ENCODE measurements at places on chromosomes 3 and 15. TPM values are rescaled to one million over a fixed set of nuclear protein-coding genes. Genes with fewer than 3 reads are reported as not detected.

GRCh38 chr15:100533886-100534285 lies 5.1 kb upstream of the CERS3 start:
- no peak overlapping the region for H3K27ac ChIP-seq
- DNase-seq, result no peak
- peaks cover 3% of the 10 kb centered on the region for H3K36me3 ChIP-seq

DNA sequence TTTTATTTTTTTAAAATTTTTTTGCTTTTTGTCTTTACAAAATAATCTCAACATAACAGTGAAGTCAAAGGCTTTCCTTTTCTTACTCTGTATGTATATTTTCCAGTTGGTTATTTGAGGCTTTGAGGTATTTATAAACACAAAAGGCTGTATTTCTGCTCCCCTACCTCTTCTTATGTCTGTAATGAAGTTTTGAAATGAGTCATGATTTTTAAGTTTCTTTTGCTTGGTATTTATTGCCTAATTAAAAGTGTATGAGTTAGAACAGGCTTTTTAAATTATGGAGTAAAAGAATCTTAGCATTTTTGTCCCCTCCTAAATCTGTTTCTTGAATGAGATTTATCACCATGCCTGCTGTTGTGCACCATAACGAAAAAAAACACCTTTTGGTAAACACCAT lies 66.0 kb downstream of the DCUN1D1 start:
- no peaks in the 10 kb centered on the region for H3K27me3 ChIP-seq
- peaks cover 55% of the 10 kb centered on the region for H3K4me1 ChIP-seq
- peak overlapping the region; percentile 80 for H3K27ac ChIP-seq
- peak overlapping the region; percentile 72 for H3K4me3 ChIP-seq

- H3K36me3 ChIP-seq, result no peaks in the 10 kb centered on the region
- no peaks in the 10 kb centered on the region for H3K4me1 ChIP-seq
- no peak for DNase-seq
- no peak overlapping the region for H3K4me3 ChIP-seq
- H3K27me3 ChIP-seq, result no peaks in the 10 kb centered on the region
Observed at GRCh38 chr3:54228806-54229205, 106.5 kb downstream of the CACNA2D3 start.

- H3K27me3 ChIP-seq, result peaks cover 3% of the 10 kb centered on the region
- H3K36me3 ChIP-seq, result no peaks in the 10 kb centered on the region
- no peak for DNase-seq
- H3K4me1 ChIP-seq, result no peaks in the 10 kb centered on the region
Observed at GRCh38 chr15:31930967-31931366, 99.3 kb upstream of the CHRNA7 start.

- H3K27ac ChIP-seq, result peak within 1 kb of the TSS; percentile 75
- H3K4me1 ChIP-seq, result peaks cover 15% of the 10 kb centered on the region
- H3K27me3 ChIP-seq, result peaks cover 50% of the 10 kb centered on the region
- peak within 1 kb of the TSS; percentile 84 for H3K4me3 ChIP-seq
- peaks cover 3% of the 10 kb centered on the region for H3K36me3 ChIP-seq
Observed at GRCh38 chr15:39919748-39920509, at the start of gene GPR176. GPR176 (minus strand) TSS chr15:39920266; CDS start chr15:39920026, 240 bp downstream.

DNA sequence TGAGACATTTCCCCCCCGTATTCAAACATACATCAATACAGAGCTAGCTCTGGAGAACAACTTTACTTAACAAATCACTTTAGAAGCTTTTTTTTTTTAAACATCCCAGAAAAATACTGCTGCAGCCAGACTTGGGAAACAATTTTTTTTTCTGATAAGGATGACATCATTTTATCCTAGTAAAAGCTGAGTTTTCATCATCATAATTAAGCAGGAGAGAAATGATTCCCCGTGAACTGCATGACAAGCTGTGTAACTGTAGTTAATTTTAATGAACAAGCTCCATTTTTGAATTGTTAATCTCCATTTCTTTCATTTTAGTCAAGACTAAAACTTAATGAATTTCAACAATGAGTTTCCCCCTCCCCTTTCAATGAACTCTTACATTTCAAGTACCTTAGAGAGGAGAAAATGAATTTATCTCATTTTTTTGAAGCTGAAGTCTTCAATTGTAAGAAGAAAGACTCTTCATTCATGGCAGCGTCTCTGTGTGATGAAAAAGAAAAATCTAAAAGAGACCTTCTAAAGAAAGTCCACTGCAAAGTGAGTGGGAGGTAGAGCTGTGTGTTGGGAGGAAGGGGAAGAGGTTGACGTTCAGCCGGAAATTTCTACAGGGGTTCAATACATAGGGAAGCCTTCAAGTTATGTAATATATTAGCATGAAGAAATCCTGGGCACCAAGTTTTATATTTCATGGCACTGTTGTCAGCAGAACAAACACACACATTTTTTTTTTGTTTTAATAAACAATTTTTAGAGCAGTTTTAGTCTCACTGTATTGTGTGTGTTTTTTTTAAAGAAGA lies 31.7 kb downstream of the HES1 start:
- no peak overlapping the region for H3K27ac ChIP-seq
- no peak overlapping the region for H3K4me3 ChIP-seq
- H3K36me3 ChIP-seq, result no peaks in the 10 kb centered on the region
- H3K4me1 ChIP-seq, result no peaks in the 10 kb centered on the region
- DNase-seq, result no peak

- DNase-seq, result peak; percentile 48
- H3K4me3 ChIP-seq, result peak overlapping the region; percentile 71
- peaks cover 69% of the 10 kb centered on the region for H3K27me3 ChIP-seq
- peaks cover 3% of the 10 kb centered on the region for H3K36me3 ChIP-seq
Observed at GRCh38 chr3:158106766-158107471, 699 bp upstream of the SHOX2 start.

GRCh38 chr3:30644615-30645014 lies 38.2 kb downstream of the TGFBR2 start:
- H3K27ac ChIP-seq, result peak overlapping the region; percentile 95
- peak overlapping the region; percentile 76 for H3K4me3 ChIP-seq
- H3K36me3 ChIP-seq, result peaks cover 38% of the 10 kb centered on the region
- peaks cover 90% of the 10 kb centered on the region for H3K4me1 ChIP-seq

- DNase-seq, result no peak
- peaks cover 69% of the 10 kb centered on the region for H3K4me1 ChIP-seq
- H3K36me3 ChIP-seq, result peaks cover 54% of the 10 kb centered on the region
- peak overlapping the region; percentile 93 for H3K27ac ChIP-seq
Observed at GRCh38 chr3:98551754-98552153, 20.0 kb downstream of the GPR15 start.

The PRR20G gene
- not detected for total RNA-seq

GRCh38 chr3:32709346-32709745 lies 24.4 kb downstream of the CNOT10 start:
- no peaks in the 10 kb centered on the region for H3K27me3 ChIP-seq
- peaks cover 24% of the 10 kb centered on the region for H3K4me1 ChIP-seq
- no peak overlapping the region for H3K27ac ChIP-seq
- no peak overlapping the region for H3K4me3 ChIP-seq
- H3K36me3 ChIP-seq, result peaks cover 36% of the 10 kb centered on the region

DNA sequence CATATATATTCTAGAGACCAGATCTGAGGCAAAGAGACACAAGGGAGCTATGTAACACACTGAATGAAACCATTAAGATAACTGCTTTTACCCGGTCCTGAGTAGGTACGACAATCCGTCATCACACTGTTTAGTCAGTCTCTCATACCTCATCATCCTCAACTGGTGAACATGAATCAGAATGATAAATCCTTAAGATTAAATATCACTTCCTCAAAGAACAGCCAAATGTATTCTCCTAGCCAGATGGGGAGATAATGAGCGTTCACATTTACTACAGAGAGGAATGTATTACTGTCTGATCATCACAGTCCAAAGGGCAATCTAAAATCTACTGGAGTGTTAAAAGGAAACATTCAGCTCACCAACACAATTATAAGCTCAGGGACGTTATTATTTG lies 319.4 kb upstream of the STAC start:
- no peak overlapping the region for H3K27ac ChIP-seq
- DNase-seq, result no peak
- no peak overlapping the region for H3K4me3 ChIP-seq
- H3K36me3 ChIP-seq, result no peaks in the 10 kb centered on the region
- H3K4me1 ChIP-seq, result no peaks in the 10 kb centered on the region
- H3K27me3 ChIP-seq, result no peaks in the 10 kb centered on the region

DNA sequence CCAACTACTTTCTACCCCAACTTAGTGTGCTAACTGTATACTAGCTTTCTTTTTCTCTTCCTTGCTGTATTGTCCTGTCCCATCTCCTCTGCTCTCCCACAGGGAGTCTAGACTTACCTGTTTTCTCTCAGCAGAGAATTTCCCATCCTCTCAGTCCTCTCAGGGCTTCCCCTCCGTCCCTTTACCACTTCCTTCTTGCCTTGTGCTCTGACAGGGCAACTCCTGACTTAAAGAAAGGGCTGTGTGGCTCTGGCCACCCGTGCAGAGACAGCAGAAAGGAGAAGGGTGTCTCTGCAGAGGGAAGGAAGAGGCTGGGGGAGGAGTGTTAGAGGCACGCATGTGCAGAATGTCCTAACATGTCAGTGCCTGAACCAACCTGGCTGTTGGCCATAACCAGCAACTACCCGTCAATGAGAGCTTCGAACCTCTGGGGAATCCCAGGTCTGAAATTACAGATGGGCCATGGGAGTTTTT lies at the start of gene GCSAM:
Gene GCSAM, minus strand, starts transcription at position 274 of the 474 bp plus-strand sequence. Its CDS starts 128 bp downstream, at position 146.
- H3K27me3 ChIP-seq, result no peaks in the 10 kb centered on the region
- peak within 1 kb of the TSS; percentile 94 for H3K27ac ChIP-seq
- H3K36me3 ChIP-seq, result peaks cover 6% of the 10 kb centered on the region
- peaks cover 61% of the 10 kb centered on the region for H3K4me1 ChIP-seq

GRCh38 chr3:105480768-105481167 lies 114.1 kb downstream of the ALCAM start:
- DNase-seq, result no peak
- H3K27ac ChIP-seq, result no peak overlapping the region
- H3K4me1 ChIP-seq, result no peaks in the 10 kb centered on the region
- no peaks in the 10 kb centered on the region for H3K27me3 ChIP-seq
- peaks cover 2% of the 10 kb centered on the region for H3K36me3 ChIP-seq

DNA sequence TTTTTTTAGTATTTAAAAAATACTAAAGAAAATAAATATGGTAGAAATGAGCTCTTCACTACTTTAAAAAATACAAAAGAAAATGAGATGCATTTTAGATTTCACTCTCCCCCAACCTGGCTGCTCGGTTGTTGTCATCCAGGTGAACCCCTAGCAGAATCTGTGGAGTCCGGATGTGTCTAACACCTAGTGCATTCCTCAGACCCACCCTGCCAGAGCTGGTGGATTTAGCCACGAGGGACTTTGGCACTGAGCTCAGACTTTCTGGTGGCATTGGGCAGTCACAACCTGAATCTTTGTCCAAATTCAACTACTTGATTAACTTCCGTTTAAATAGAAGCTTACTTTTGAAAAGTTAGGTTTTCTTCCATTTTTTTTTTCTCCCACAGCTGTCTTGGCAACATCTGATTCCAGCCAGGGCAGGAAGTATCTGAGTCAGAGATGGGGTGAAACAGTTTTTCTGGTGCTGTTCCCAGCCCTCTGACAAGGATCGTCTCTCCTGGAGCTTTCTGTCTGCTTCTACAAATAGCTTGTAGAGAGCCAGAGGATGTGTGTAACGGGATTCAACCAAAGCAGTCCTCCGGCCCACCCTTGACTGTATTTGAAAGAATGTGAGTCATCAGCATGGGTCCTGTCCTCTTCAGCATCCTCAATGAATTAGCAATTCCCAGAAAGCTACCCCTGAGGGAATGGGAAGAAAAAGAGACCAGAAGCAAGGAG lies 301.8 kb upstream of the MCTP2 start:
- H3K36me3 ChIP-seq, result no peaks in the 10 kb centered on the region
- no peak overlapping the region for H3K4me3 ChIP-seq
- DNase-seq, result no peak
- peaks cover 5% of the 10 kb centered on the region for H3K4me1 ChIP-seq

GRCh38 chr15:100690032-100690794 lies 87.8 kb downstream of the ASB7 start:
- no peak for DNase-seq
- H3K4me1 ChIP-seq, result no peaks in the 10 kb centered on the region
- no peak overlapping the region for H3K4me3 ChIP-seq
- H3K36me3 ChIP-seq, result no peaks in the 10 kb centered on the region
- no peak overlapping the region for H3K27ac ChIP-seq
- H3K27me3 ChIP-seq, result peaks cover 12% of the 10 kb centered on the region

DNA sequence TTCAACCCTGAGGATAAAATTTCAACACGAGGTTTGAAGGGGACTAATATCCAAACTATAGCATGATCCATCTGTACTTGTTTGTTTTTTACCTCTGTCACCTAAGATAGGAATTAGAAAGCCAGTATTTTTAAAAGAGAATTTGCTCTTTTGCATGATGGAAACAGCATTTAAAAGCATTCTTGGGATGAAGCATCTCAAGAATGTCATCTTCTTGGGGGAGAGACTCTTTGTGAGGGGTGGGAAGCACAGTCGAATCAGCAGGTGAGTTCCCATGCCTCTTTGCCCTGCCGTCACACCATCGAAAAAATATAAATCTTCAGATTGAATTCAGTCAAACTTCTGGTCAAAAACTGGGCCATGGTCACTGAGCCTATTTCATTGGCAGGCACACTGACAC lies 55.3 kb upstream of the BCHE start:
- H3K27ac ChIP-seq, result no peak overlapping the region
- H3K27me3 ChIP-seq, result no peaks in the 10 kb centered on the region
- H3K4me1 ChIP-seq, result no peaks in the 10 kb centered on the region
- H3K4me3 ChIP-seq, result no peak overlapping the region
- no peak for DNase-seq

The NANOGP8 gene
- not detected for total RNA-seq

The GPR149 gene
- not detected for total RNA-seq

DNA sequence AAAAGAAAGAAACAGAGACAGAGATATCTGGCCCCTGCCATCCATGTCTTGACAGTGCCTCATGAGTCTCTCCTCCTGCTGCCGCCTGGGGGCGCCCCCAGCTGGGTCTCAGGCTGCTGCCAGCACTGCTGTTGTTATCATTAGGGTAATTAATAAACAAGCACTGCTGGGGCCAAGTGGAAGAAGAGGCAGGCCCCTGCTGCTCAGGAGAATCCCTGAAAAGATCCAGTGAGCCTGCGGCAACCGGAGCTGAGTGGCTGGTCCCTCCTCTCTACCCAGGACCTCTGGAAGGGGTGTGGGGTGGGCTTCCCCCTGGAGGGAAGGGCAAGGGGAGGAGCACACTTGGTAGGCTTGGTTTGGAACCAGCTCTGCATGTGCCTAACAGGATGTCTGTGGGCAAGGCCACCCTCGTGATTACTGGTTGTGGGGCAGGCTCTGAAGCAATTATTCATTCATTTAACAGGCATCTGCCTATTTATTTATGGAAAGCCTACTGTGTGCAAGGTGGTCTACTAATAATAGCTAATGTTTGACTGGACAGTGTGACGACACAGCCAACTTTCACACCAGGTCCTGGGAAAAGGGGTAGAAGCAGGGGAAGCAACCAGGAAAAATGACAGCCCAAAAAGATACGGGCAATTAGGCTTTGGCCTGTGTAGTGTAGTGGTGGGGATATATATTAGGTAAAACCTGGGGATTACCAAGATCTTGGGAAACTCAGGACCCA lies 1.2 kb upstream of the TYRO3 start:
- peaks cover 33% of the 10 kb centered on the region for H3K27me3 ChIP-seq
- H3K36me3 ChIP-seq, result no peaks in the 10 kb centered on the region
- peak; percentile 77 for DNase-seq
- H3K4me3 ChIP-seq, result peak overlapping the region; percentile 90
- H3K27ac ChIP-seq, result no peak overlapping the region

The VPS33B gene
- 22.8 TPM for total RNA-seq

The IL12A gene
- 0.19 TPM for total RNA-seq

The KCNMB3 gene
- 2.2 TPM for total RNA-seq

GRCh38 chr15:42373274-42373673 lies 14.0 kb downstream of the CAPN3 start:
- no peak for DNase-seq
- no peaks in the 10 kb centered on the region for H3K4me1 ChIP-seq
- no peak overlapping the region for H3K4me3 ChIP-seq
- H3K27me3 ChIP-seq, result peaks cover 2% of the 10 kb centered on the region
- H3K27ac ChIP-seq, result no peak overlapping the region
- peaks cover 1% of the 10 kb centered on the region for H3K36me3 ChIP-seq

GRCh38 chr15:62546628-62547027 lies 381.5 kb upstream of the C2CD4B start:
- H3K36me3 ChIP-seq, result no peaks in the 10 kb centered on the region
- H3K27ac ChIP-seq, result no peak overlapping the region
- peaks cover 3% of the 10 kb centered on the region for H3K4me1 ChIP-seq
- no peak overlapping the region for H3K4me3 ChIP-seq

Measured in activated naive CD8-positive, alpha-beta T cell treated with anti-CD3 and anti-CD28 coated beads, Interleukin-2, amount 10 ng/mL, durations not matched to agents 7 days and 5 days (primary cell).